ENCODE measurements at places on chromosomes 6 and 20. TPM values are rescaled to one million over a fixed set of nuclear protein-coding genes. Genes with fewer than 3 reads are reported as not detected.

ADGRF1 gene
- 61.3 TPM for polyA plus RNA-seq

DNA sequence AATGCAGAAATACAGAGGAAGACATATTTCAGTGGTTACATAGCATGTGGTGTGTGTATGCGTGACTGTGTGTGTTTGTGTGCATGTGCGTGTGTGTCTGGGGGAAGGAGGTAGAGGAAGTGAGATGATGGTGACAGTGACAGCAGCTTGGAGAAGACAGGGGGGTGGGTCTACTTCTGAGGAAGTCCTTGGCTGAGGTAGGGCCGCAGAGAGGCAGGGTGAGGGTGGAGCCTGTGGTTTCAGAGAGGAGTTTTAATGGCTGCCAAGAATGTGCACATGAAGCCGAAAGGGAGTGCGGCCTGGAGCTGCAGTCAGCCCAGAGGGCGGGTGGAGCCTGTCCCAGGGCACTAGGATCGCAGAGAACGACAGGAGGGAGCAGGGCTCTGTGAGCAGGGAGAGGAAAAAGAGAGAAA is 22.7 kb upstream of the RNF24 start:
- no peak for DNase-seq

GRCh38 chr6:39910744-39911143 is 23.5 kb downstream of the MOCS1 start:
- no peak for DNase-seq

DNA sequence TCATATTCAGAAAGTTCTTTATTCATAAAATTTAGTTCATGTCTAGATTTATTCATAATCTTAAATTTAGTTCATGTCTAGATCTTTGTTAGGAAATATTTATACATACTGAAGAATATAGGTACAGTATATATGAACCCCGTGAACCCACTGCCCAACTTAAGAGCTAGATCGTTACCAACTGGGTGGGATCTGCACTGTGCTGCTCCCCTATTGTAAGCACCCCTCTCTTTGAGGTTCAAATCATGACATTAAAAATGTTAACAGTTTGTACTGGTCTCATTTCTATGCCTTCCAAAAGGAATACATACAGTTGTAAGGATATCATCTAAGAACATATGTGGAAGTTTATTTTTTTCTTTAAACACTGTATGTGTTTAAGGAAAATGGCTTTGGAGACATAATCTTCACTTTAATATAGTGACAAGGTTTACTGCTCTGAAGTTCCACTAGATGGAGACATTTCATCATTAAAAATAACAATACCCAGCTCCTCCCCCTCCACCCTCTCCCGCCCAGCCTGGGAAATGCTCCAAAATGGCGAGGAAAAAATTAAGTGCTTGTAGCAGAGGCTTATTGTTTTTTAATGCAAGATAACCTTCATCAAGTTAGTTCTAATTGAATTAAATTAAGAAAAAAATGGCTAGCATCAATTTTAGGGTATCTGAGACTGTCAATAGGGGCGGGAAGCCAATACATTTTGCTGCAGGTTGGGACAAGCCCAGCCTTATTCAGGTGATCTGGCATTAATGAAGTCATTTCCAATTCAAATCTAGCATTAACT is 104.1 kb upstream of the TRAF3IP2 start:
- DNase-seq = no peak

- no peak for DNase-seq
Measured at GRCh38 chr20:31704225-31705119, 18.2 kb downstream of the BCL2L1 start.

GRCh38 chr20:44097521-44098255 is 89.3 kb downstream of the JPH2 start:
- no peak for DNase-seq

- no peak for DNase-seq
Measured at GRCh38 chr6:134740027-134740373, 209.9 kb downstream of the ALDH8A1 start.

- no peak for DNase-seq
Measured at GRCh38 chr6:147759093-147759492, 250.6 kb downstream of the SAMD5 start.

DNA sequence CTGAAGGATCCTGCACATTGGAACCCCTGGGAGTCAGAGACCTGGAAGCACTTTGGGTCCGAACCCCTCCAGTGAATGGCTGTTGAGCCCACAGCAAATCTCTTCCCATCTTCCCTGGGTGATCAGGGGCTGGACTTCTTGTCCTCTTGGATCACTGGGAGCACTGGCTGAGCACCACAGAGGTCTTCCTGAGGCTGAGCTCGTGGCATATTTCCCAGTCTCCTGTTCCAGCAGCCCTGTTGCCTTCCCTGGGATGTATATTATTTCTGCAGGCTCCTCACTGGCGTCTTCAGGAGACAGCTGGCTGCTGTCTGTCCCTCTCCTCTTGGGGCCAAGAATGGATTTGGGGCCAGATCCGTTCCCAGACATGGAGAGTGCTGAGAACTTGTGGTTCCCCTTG is 43.4 kb downstream of the PTK7 start:
- DNase-seq = no peak

GRCh38 chr20:47379433-47380150 is 23.1 kb upstream of the ZMYND8 start:
- DNase-seq = no peak

- DNase-seq = no peak
Measured at GRCh38 chr6:5630636-5631035, 369.3 kb downstream of the FARS2 start.

GRCh38 chr6:87660226-87660911 is 41.7 kb downstream of the AKIRIN2 start:
- no peak for DNase-seq

DNA sequence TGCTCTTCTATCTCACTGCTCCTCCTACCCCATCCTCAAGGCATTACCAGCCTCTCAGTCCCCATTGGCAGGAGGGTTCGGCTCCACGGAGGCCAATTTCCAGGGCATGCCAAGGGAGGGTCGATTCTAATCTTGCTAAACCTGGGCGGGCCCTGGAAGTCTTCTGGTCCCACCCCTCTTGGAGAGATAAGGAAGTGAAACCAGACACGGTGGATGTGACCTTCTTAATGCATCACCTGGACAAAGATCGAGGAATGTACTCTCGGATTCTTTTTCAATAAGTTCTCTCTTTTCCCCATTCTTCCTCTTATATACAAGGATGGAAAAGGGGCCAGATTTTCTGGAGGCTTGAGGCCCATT is 112.2 kb upstream of the ARMC2 start:
- DNase-seq = no peak

DNA sequence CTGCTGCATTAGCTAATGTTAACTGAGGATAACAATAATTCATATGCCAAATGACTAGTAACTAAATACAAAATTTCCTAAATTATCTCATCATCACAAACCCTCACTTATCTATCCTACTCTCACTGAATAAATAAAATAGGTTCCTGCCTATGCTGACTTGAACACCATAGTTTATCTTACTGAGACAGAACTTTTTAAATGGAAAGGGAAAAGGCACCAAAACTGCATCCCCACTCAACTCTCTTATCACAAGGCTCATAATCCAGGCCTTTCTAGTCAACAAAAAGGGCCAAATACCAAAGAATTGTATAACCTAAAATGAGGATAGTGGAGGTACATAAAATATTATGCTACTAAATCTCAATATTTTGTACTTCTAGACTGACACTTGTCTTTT is 23.1 kb downstream of the OSTM1 start:
- no peak for DNase-seq

All from right renal pelvis (tissue), 4 donors.